ENCODE measurements at places on chromosomes 16 and 17. TPM values are rescaled to one million over a fixed set of nuclear protein-coding genes. Genes with fewer than 3 reads are reported as not detected.

Gene RAB26
- total RNA-seq = 0.91 TPM

Gene MYOCD
- total RNA-seq = not detected

Gene CBFA2T3
- not detected for total RNA-seq

Gene ASPHD1
- total RNA-seq = 0.88 TPM

Gene TCAP
- 0.93 TPM for total RNA-seq

Gene CCL17
- not detected for total RNA-seq

Gene ZFP3
- total RNA-seq = 1.7 TPM

Gene PTX4
- 0.31 TPM for total RNA-seq

Gene SLC6A4
- total RNA-seq = not detected

Gene JUP
- 171 TPM for total RNA-seq

Gene ACE
- total RNA-seq = 207 TPM

Gene NRN1L
- total RNA-seq = not detected

Gene ADAD2
- total RNA-seq = not detected

Gene SLC13A2
- total RNA-seq = not detected

Gene PLXDC1
- total RNA-seq = not detected

Gene WFIKKN1
- 0.28 TPM for total RNA-seq

Gene TMEM100
- not detected for total RNA-seq

Gene GPR179
- not detected for total RNA-seq

Gene KRT12
- total RNA-seq = not detected

Gene SLC16A6
- total RNA-seq = 0.74 TPM

Gene SGCA
- total RNA-seq = not detected

Gene NPIPB2
- 15.4 TPM for total RNA-seq

Gene KCNJ2
- total RNA-seq = 15.5 TPM

Gene CIBAR2
- total RNA-seq = not detected

Gene TAT
- not detected for total RNA-seq

Gene C17orf50
- total RNA-seq = not detected

All from endothelial cell of umbilical vein (primary cell).